ENCODE measurements at places on chromosomes 7 and 10. TPM values are rescaled to one million over a fixed set of nuclear protein-coding genes. Genes with fewer than 3 reads are reported as not detected.

DNA sequence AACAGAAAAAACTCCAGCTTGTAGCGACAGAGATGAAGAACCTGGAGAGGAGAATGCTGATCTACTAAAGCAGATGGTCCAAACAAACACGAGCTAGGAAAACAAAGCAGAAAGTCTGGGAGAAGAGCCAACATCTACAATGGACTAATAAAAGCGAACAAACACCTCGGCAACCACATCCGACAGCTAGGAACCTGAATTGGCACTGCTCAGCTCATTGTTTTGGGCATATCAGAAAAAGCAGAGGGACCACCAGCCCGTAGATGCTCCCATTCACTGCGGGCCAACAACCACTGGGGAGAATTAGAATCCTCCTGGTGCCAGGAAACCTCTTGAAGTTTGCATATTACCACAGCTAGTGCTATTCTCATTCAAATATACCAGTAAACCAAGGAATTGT lies 204.7 kb downstream of the NXPH1 start:
- no peaks in the 10 kb centered on the region for H3K36me3 ChIP-seq
- DNase-seq = peak; percentile 45
- no peaks in the 10 kb centered on the region for H3K27me3 ChIP-seq
- no peak overlapping the region for H3K27ac ChIP-seq
- H3K4me3 ChIP-seq = no peak overlapping the region
- peaks cover 4% of the 10 kb centered on the region for H3K4me1 ChIP-seq

GRCh38 chr7:102463841-102464576 lies 654 bp downstream of the ALKBH4 start:
- DNase-seq = no peak
- no peaks in the 10 kb centered on the region for H3K27me3 ChIP-seq
- peak overlapping the region; percentile 98 for H3K4me3 ChIP-seq
- H3K27ac ChIP-seq = no peak overlapping the region
- peaks cover 5% of the 10 kb centered on the region for H3K36me3 ChIP-seq

GRCh38 chr7:114508086-114508485 lies 93.5 kb downstream of the FOXP2 start:
- no peak overlapping the region for H3K27ac ChIP-seq
- no peaks in the 10 kb centered on the region for H3K4me1 ChIP-seq
- H3K36me3 ChIP-seq = no peaks in the 10 kb centered on the region
- DNase-seq = no peak

DNA sequence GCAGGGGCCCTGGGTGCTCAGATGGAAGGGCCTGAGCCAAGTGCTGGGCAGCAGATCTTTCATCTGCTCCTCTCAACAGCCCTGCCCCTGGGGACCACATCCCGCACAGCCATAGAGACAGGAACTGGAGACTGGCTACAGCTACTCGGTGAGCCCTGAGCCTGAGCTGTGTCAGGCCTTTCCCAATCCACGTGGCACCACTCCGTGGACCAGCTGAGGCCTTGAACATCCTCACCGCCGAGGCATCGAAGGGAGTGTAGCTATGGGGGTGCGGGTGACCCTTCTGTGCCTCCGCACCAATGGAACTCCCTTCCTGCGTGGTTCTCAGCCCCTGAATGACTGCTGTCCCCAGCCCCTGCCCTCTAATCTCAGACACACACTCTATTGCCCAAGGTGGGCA lies 362.7 kb upstream of the SHH start:
- no peaks in the 10 kb centered on the region for H3K36me3 ChIP-seq
- no peaks in the 10 kb centered on the region for H3K27me3 ChIP-seq
- H3K27ac ChIP-seq = no peak overlapping the region
- no peak overlapping the region for H3K4me3 ChIP-seq

- H3K27ac ChIP-seq = no peak overlapping the region
- no peaks in the 10 kb centered on the region for H3K4me1 ChIP-seq
- H3K36me3 ChIP-seq = no peaks in the 10 kb centered on the region
Measured at GRCh38 chr10:55747244-55747643, 613.8 kb downstream of the ZWINT start.

DNA sequence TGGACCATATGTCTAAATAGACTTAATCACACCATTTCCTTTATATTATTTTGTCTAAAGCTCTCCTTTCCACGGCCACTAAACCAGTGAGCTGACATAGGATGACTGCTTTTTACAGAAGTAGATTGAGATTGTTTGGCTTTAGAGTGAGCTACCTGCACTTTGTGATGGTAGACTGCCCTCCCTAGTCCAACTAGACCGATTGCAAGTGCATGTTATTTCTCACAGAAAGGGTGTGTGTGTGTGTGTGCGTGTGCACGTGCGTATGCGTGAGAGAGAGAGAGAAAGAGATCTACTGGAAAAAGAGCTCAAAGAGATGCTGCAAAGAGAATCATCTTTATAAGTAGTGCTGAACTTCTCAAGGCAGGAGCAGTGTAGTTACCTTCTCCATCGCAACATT lies 60.7 kb downstream of the VCL start:
- no peak overlapping the region for H3K27ac ChIP-seq
- no peak overlapping the region for H3K4me3 ChIP-seq
- no peaks in the 10 kb centered on the region for H3K27me3 ChIP-seq
- DNase-seq = no peak
- H3K36me3 ChIP-seq = peaks cover 57% of the 10 kb centered on the region

- H3K27ac ChIP-seq = no peak overlapping the region
- no peaks in the 10 kb centered on the region for H3K36me3 ChIP-seq
- H3K4me3 ChIP-seq = no peak overlapping the region
- peaks cover 25% of the 10 kb centered on the region for H3K27me3 ChIP-seq
Measured at GRCh38 chr10:101452176-101452575, 98.2 kb downstream of the BTRC start.

DNA sequence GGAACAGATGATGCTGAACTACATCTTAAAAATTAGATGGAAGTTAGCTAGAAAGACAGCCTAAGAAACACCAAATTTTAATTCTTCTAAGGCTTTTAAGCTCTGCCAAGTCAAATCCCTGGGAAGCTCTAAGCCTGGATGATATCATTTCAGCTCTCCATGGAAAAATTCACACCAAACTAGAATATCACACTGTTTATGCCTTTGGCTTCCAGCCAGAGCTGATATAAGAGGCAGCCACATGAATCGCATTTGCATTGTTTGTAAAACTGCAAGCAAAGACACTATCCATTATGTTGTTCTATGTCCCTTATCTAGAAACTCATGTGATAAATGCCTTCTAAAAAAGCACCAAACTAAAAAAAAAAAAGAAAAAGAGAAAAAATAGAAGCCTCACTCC lies 430.4 kb downstream of the GRID1 start:
- H3K27me3 ChIP-seq = no peaks in the 10 kb centered on the region
- no peaks in the 10 kb centered on the region for H3K4me1 ChIP-seq
- no peak overlapping the region for H3K27ac ChIP-seq

GRCh38 chr10:11527691-11528255 lies 83.7 kb downstream of the USP6NL start:
- H3K36me3 ChIP-seq = peaks cover 19% of the 10 kb centered on the region
- no peak overlapping the region for H3K4me3 ChIP-seq
- no peak for DNase-seq
- H3K27ac ChIP-seq = no peak overlapping the region

DNA sequence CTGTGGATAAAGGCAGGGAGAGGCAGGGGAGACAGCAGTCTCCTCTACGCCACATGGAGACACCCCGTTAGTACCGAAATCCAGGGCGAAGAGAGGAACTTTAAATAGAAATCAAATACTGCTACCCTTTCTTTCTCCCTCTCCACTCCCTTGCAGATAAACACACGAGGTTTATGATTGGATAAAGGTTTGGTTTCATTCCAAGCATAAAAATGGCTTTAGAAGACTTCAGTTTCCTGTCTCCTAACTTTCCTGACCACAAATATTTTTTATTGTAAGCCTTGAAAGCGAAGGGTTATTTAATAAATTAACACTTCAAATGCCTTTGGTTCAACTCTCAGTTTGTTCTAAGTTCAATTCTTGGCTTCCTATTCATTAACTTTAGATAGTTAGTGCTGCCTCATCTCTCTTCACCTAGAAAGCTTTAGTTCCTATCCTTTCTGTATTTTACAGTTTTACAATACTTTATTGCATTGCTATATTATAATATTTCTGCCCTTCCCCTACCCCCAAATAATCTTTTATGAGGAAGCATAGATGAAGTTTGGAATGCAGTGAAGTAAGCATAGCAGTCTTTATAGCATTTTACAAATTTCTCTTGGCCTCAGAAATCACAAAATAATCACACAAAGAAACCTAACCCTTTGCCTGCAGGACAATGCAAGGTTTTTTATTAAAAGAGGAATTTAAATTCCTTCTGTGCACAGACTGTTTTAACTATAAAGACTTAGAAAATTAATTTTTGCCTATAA lies 31.5 kb upstream of the ARID5B start:
- no peak overlapping the region for H3K27ac ChIP-seq
- H3K27me3 ChIP-seq = no peaks in the 10 kb centered on the region
- no peaks in the 10 kb centered on the region for H3K4me1 ChIP-seq
- no peak overlapping the region for H3K4me3 ChIP-seq
- no peak for DNase-seq
- no peaks in the 10 kb centered on the region for H3K36me3 ChIP-seq

DNA sequence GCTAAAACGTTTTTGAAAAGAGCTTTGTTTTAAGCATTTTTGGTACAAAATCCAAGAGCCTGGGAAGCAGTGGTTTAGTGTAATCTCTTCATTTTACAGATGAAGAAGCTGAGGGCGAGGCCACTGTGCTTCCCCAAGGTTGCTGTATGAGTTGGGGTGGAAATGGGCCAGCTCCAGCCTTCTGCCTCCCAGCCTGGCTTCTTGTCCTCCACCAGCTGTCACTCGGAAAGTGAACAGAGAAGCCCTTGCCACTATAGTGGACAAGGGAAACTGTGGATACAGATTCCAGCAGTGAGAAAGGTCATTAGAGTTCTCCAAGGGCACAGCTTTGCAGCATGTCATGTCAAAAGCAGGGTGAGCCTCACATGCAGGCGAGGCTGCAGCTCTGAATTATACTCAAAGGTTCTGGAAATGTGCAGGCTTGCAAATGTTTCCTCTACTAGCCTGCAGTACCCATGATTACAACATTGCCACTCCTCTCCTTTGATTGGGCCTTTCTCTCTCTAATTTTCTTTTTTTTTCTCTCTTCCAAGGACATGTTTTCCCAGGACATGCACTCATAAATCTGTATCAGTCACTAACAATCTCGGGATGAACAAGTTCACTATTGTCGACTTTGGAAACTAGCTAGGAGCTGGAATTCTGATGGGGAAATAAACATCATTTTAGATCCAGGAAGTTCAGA lies 33.0 kb downstream of the BAMBI start:
- H3K4me1 ChIP-seq = no peaks in the 10 kb centered on the region
- no peak overlapping the region for H3K4me3 ChIP-seq
- DNase-seq = no peak
- H3K27ac ChIP-seq = no peak overlapping the region
- H3K27me3 ChIP-seq = no peaks in the 10 kb centered on the region

- H3K27ac ChIP-seq = no peak overlapping the region
- H3K4me1 ChIP-seq = no peaks in the 10 kb centered on the region
- no peak overlapping the region for H3K4me3 ChIP-seq
- H3K36me3 ChIP-seq = no peaks in the 10 kb centered on the region
Measured at GRCh38 chr7:121081327-121081936, 92.9 kb downstream of the CPED1 start.

DNA sequence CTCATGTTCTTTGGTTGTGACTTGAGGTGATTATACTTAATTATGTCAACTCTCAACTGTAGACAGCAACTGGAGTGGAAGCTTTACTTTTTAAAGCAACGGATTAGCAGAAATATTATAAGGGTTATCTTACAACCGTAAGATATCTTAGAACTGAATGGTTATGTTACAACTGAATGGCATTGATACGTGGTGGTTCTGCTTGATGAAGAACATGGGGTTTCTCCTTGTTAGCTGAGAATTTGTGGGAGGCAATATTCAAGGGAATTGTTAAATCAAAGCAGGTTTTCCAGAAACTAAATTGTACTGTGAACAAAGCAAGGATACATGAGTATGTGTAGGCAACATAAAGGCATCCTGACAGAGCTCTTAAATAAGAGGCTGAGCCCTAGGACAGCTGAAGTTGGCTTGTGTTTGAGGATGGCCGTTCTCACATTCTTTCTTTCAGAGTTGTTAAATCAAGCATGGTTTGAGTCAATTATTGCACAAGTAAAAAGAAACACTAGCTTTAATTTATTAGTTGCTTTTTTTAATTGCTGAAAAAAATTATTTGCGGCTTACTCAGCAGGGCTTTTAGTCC lies 350.0 kb downstream of the PLXDC2 start:
- no peak overlapping the region for H3K4me3 ChIP-seq
- no peaks in the 10 kb centered on the region for H3K27me3 ChIP-seq
- no peaks in the 10 kb centered on the region for H3K36me3 ChIP-seq

- no peaks in the 10 kb centered on the region for H3K36me3 ChIP-seq
- peak; percentile 22 for DNase-seq
- H3K27ac ChIP-seq = no peak overlapping the region
- peaks cover 4% of the 10 kb centered on the region for H3K27me3 ChIP-seq
Measured at GRCh38 chr7:44173911-44174693, 15.1 kb downstream of the GCK start.

DNA sequence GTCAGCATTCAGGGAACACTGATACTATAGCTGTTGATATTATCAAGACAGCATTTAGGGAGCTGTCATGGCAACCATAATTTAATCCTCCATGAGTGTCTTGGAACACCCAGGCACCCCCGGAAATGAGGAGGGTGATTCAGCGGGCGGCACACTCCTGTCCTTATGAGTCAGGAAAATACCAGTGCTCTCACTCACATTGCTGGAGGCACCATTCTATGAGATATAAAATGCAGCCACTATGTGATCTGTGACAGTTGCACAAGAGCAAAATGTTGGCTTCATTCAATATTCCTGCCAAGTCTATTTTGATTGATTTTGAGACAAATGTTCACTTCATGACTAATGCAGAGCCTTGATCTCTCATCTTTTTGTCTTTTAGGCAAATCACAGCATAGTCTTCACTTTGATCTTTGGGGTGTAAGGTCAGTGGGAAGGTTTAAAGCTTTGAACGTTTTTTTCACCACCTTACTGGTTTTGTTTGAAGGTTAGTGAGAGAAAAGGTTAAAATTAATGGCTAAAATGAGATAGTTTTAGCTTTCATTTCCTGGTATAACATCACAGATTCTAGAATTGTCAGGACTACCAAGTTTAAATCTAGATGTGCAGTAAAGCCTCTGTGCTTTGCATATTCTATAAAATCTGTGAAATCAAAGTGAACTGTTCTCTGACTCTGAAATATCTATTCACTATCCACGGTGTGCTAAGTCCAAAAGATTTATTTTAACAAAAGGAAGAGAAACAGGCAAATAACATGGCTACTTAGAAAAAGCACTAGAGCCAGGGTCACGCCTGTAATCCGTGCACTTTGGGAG lies 12.4 kb upstream of the ARHGAP12 start:
- H3K27me3 ChIP-seq = no peaks in the 10 kb centered on the region
- H3K4me3 ChIP-seq = no peak overlapping the region
- H3K36me3 ChIP-seq = no peaks in the 10 kb centered on the region
- no peak overlapping the region for H3K27ac ChIP-seq

- H3K27ac ChIP-seq = no peak overlapping the region
- H3K4me1 ChIP-seq = no peaks in the 10 kb centered on the region
- H3K36me3 ChIP-seq = no peaks in the 10 kb centered on the region
- H3K27me3 ChIP-seq = no peaks in the 10 kb centered on the region
- H3K4me3 ChIP-seq = no peak overlapping the region
Measured at GRCh38 chr7:35366167-35367155, 112.6 kb upstream of the TBX20 start.

FAM25A gene
- not detected for total RNA-seq

OR9A2 gene
- not detected for total RNA-seq

SPDYE6 gene
- total RNA-seq = not detected

ETV1 gene
- 15.8 TPM for total RNA-seq

EEPD1 gene
- 9.7 TPM for total RNA-seq

ST7 gene
- 7.2 TPM for total RNA-seq

IGF2BP3 gene
- 112 TPM for total RNA-seq

KLF6 gene
- total RNA-seq = 73.7 TPM

OR6B1 gene
- not detected for total RNA-seq

HTR5A gene
- total RNA-seq = 0.16 TPM

GBF1 gene
- total RNA-seq = 30.2 TPM

ASB10 gene
- total RNA-seq = not detected

PLCE1 gene
- 22.8 TPM for total RNA-seq

All from endodermal cell (in vitro differentiated cells).